Right ventricle myocardium inferior (tissue), 1 donor: ENCODE measurements at places on chromosomes 2 and 18.

DNA sequence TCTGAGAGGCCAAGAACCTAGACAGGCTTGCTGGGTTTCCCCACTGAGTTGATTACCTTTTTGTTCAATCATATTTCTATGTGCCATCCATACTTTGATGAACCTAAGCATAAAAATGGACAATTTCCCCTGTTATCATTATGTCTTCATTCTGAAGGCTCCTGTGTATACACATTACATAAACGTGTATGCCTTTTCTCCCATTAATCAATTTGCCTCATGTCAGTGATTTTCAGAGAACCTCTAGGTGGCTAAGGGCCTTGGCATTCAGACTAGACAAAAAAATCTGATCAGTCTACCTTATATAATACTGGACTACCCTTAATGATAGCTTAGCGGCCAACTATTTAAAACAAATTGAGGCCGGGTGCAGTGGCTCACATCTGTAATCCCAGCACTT, 4.1 kb upstream of the PEX13 start:
- no peak for DNase-seq

DNA sequence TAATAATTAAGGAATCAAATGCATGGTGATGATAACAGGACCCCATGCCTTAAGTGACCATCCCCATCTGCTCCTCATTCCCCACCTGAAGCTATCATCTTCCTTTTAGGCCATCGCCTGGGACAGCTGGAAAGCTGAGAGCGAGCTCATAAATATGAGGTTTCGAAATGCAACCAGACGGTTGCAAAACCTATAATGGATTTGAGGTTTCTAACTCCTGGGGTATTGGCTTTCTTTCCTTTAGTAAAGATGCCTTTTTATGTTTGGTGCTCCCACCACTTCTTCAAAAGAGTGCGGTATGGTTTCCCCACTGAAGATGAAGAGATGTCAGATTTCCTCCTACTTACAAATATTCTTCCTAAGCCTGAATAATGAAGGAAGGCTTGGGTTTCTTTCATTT, 1589.5 kb upstream of the PIK3C3 start:
- DNase-seq: no peak

- DNase-seq: no peak
Observed at GRCh38 chr2:86081724-86082123, 24.0 kb downstream of the POLR1A start.

DNA sequence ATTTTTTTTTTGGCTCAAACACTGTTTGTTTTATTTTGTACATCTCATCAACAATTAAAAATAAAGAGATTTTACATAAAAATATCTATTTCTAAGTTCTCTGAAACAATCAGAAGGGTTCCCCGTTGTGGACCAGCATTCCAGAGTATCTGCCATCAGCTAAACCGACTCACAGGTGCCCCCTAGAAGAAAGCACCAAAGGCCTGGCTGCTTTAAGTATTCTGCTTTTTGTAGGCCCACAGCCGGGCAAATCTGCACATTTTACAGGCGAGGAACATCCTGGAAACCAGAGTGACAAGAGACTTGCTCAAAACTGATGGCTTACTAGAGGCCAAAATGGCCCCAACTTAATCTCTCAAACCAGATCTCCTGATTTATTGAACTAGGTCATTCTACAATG, 82.2 kb upstream of the SETBP1 start:
- DNase-seq: no peak

GRCh38 chr18:1104181-1104881, 199.7 kb downstream of the ADCYAP1 start:
- DNase-seq: no peak

DNA sequence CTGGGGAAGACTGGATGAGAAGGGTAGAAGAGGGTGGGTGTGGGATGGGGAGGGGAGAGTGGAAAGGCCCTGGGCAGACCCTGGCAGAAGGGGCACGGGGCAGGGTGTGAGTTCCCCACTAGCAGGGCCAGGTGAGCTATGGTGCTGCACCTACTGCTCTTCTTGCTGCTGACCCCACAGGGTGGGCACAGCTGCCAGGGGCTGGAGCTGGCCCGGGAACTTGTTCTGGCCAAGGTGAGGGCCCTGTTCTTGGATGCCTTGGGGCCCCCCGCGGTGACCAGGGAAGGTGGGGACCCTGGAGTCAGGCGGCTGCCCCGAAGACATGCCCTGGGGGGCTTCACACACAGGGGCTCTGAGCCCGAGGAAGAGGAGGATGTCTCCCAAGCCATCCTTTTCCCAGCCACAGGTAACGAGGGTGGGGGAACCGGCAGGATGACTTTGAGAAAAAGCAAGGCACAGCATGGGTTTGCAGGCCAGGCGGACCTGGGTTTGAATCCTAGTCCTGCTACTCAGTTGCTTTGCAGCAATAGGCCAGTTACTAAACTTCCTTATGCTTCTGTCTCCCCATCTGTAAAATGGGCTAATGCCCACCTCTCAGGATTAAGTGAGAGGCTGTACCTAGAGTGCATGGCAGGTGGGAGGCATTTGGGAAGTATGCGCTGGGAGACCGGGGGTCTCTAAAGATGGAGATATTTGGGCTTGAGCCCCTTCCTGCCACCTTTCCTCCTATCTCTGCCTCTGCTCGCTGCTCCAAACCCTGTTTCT, at the start of gene INHA:
TSS of gene INHA (plus strand) at position 74 of the 765 bp plus-strand sequence. CDS start at position 139, 65 bp downstream.
- no peak for DNase-seq

GRCh38 chr2:43701111-43701510, 24.9 kb upstream of the C1GALT1C1L start:
- DNase-seq: no peak

DNA sequence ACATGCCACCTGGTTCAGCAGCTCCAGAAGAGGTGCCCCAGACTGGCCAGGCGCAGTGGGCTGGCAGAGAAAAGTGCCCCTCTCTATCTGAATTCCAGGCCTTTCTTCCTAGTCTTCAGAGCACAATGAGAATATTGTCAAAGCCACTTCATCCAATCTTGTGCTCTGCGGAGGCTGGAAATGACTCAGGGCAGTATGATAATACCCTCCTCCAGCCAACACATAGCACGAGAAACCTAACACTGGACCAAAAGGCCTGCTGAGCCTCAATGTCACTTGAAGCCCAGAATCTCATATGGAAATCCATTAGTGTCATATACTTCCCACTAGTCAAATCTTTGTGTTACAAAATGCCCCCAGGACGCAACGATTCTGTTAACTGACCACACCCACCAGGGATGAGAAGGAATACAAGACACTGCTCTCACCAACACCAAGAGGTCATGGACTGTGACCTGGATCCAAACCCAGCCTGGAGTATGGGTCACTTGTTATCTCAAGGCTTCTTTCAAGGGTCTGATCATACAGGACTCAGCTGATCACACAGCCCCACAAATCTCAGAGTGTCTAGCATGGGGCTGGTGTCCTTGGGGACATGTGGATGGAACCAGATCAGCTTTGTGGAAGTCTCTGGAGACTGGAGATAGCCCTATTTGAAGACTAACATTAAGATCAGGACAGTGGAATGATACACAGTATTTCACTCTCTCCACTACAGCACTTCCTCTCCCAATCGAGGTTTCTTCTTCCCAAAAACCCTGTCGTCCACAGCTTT, 10.1 kb downstream of the KIF3C start:
- DNase-seq: no peak

GRCh38 chr2:162646794-162647193, 191.8 kb downstream of the KCNH7 start:
- no peak for DNase-seq

DNA sequence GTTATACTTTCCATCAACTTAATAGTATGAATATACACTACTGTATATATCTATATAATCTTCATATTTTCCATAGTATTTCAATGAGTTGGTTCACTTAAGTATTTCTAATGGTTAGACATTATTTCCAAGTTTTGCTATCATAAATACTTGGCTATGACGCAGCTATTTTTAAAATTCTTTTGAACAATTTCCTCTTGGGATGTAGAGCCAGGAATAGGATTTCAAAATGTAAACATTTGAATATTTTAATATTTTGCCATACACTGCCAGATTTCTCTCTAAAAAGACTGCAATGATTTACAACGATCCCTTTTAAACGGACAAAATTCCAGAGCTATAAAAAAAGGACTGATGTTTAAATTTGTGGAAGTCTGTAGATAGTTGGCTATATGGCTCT, 95.6 kb downstream of the NUP35 start:
- no peak for DNase-seq

DNA sequence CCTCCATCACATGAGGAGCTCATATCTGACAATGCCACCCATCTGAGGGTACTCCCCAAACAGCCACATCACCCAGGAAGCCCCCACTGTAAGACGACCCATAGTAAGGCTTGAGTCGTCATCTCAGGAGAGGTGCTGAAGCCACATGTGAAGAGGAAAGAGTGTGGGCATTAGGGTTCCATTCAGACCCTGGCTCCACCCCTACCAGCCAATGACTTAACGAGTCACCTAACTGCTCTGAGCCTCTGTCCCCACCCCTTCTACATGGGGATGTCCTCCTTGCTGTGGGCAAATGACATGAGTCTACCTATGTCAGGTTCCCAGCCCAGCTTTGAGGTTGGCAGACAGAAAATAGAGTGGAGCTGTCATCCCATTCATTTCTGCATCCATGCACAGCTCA, 46.3 kb downstream of the C1QL2 start:
- DNase-seq: no peak

- no peak for DNase-seq
Observed at GRCh38 chr2:203689426-203690116, 16.9 kb upstream of the CD28 start.

- no peak for DNase-seq
Observed at GRCh38 chr2:42224422-42225067, 55.4 kb downstream of the EML4 start.

DNA sequence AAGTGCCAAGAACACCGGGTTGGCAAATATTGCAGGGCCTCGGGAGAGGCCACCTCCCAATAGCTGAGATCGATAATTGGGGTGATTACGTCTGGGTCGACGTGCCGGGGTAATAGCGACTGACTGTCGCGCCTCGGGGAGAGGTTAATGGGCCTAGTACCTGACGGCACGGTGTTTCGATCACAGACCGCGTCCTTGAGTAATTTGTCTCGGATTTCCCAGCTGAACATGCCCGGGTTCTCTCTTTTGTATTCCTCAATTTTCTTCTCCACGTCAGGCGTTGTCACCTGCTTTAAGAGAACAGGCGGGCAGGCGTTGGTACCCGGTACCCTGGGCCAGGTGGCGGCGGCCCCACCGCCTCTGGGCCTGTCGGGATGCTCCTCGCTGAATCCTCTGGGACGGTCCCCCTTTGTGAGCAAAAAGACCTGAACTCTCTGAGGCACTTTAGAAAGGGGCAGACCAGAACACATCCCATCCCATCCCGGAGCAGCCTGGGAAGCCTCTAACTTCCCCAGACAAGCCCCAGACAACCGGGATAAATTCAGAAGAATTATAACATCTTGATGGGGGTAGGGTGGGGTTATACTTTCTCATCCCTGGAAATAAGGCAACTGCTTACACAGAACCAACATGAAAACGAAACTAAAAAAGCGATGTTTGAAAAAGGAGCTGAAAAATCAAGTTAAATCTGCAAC, 3.3 kb downstream of the PAX3 start:
- DNase-seq: no peak

DNA sequence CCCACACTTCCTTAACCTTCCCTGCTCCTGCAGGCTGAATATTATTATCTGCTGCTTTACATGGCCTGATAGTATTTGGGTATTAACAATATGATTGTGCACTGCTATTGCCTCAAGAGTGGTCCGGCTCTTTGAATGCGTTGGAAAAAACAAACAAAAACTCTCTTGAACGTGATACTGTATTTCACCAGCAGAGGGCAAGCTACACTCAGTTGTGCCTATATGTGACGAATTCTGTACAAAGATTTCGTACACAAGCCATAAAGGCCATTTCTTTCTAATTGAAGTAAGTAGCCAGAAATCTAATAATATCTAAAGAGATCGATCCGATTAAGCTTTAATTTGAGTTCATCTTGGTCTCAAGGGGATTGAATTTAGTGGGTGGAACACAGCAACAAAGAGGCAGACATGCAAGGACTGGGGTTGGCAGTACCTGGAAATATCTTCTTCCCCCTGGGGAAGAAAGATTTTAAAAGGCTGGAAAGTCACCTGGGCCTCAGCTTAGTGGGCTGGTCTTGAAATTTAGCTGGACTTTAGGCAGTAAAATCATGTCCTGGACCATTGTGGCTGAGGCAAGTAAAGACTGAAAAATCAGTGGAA, 49.3 kb upstream of the RAB6D start:
- no peak for DNase-seq

GRCh38 chr2:151770995-151771394, 36.7 kb upstream of the NEB start:
- no peak for DNase-seq

DNA sequence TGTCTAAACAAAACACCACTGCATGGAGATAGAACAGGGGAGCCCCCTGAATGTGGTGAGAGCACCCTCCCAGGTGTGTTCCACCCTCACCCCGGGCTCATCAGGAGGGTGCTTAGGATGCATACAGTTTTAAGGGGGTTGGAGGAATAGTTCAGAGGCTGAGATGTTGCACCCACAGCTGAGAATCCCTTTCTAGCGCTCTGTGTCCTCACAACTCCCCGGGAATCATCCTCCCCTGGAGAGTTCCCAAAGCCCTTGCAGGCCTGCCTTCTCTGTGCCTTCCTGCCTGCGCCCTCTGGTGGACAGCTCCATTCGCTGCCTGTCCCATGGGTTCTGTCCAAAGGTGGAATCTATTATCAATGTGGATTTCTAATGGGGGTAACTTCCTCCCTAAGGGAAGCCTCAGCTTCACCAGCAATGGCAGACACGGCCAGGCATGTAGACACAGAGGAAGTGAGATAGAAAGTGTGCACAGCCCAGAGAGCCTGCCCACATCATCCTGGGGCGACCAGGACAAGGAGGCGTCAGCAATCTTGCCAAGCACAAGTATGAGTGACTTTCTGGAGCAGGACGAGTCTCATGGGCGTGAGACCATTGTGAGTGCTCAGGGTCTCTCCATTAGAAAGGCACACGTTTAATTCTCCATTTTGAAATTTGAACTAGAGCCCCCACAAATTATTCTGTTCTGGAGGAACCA, 1.2 kb upstream of the UGT1A5 start:
- DNase-seq: no peak

DNA sequence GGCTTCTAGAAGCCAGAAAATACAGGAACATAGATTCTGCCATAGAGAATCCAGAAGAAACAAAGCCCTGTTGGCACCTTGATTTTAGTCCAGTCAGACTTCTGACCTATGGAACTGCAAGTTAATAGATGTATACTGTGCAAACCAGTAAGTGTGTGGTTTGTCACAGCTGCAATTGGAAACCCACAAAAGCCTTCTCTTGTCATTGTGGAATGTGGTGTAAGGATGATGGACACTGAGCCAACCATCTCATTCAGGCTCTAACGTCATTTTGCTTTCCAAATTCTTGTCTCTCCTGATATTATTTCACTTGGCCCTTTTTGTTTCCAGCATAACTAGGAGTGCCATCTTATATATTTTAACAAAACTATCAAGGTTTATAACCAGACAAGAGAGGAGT, 369.5 kb upstream of the SMIM21 start:
- DNase-seq: no peak

DNA sequence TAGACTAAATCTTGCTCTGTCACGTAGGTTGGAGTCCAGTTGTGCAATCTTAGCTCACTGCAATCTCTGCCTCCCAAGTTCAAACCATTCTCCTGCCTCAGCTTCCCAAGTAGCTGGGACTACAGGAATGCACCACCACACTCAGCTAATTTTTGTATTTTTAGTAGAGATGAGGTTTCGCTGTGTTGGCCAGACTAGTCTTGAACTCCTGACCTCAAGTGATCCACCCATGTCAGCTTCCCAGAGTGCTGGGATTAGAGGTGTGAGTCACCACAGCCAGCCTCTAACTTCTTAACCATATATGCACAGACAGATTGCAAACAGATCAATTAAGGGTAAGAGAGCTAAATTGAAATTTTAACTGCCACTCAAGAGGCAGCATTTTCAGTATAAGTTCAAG, 22.1 kb upstream of the CNGA3 start:
- no peak for DNase-seq
